ENCODE measurements at places on chromosomes 12 and 14.

DNA sequence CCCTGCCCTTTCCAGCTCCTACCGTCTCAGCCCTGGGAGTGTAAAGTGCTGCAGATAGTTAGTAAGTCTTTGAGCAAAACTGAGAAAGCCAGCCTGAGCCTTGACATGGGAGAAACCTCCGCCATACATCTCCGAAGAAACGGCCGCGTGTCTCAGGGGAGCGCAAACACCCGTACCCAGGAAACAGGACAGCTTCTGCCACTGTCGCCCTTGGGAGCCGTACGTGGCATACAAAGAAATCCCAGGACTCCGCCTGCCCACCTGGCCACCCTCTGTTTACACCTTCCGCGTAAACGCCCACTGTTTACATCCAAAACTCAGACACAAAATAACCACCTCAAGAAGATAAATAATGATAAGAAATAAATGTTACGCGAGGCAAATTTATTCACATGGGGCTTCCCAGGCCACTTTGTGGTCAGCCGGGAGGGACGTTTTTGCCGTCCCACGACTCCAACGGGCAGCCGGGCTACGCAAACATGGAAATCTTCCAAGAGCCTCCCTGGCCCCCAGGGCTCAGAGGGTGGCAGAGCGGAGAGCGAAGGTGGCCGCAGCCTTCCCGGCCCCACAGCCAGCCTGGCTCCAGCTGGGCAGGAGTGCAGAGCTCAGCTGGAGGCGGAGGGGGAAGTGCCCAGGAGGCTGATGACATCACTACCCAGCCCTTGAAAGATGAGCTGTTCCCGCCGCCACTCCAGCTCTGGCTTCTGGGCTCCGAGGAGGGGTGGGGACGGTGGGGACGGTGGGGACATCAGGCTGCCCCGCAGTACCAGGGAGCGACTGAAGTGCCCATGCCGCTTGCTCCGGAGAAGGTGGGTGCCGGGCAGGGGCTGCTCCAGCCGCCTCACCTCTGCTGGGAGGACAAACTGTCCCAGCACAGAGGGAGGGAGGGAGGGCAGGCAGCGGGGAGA lies at the start of gene BDKRB2:
Gene BDKRB2, plus strand, starts transcription at position 689 of the 908 bp plus-strand sequence. CDS start 32,269 bp downstream, outside the sequence.
- DNase-seq, result no peak

- no peak for DNase-seq
Observed at GRCh38 chr14:47148686-47149085, 497.1 kb upstream of the RPL10L start.

DNA sequence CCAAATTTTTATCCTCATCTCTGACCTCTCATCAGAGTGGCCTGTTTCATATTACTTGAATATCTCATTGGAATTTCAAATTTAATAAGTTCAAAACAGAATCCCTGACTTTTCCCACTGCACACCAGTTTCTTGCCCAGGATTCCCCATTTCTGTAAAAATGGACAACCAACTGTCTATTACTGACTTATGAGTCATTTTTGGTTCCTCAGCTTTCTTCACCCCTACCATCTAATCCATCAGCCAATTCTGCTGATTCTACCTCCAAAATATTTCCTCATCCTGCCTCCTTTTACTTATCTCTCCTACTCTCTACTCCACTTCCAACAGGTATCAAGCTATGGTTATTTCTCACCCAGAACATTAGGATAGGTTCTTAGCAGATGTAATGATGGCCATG lies 44.2 kb downstream of the TMX1 start:
- no peak for DNase-seq

DNA sequence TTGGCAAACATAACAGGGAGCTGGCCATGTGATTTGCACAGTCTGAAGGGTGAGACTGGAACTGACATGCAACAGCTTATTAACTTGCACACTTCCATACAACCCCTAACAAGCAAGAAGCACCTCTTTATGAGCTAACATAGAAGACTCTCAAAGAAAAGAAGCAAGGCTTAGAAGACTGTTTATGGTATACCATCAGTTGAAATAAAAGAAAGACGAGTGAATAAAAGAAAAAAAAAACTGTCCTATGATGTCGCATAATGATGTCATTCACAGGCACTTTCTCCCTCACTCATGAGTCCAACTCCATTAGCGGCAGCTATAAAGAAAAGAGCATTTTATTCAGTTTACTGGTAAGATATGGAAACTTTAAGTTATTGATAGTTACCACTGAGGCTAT lies 3.3 kb upstream of the MDM1 start:
- no peak for DNase-seq

GRCh38 chr12:121214855-121215745 lies 5.2 kb downstream of the P2RX4 start:
- DNase-seq, result no peak

- no peak for DNase-seq
Observed at GRCh38 chr12:25712169-25712568, 159.1 kb upstream of the LMNTD1 start.

- DNase-seq, result no peak
Observed at GRCh38 chr14:68695326-68695768, 97.5 kb downstream of the ZFP36L1 start.

GRCh38 chr12:56046027-56046780 lies 4.5 kb downstream of the RPS26 start:
- DNase-seq, result no peak

DNA sequence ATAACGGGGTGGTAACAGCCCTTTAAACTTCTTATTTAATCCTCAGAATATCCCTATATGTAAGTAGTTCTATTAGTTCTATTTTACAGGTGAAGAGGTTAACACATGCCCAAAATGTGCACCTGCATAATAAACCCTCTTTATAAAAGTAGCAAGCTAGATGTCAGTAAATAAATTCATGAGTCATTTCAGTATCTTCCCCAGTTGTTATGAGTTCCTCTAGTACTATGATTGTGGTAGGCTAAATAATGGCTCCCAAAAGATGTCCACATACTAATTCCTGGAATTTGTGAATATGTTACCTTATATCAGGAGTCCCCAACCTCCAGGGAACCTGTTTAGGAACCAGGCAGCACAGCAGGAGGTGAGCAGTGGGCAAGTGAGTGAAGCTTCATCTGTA lies 106.5 kb downstream of the TMTC3 start:
- no peak for DNase-seq

- DNase-seq, result no peak
Observed at GRCh38 chr14:59207506-59207933, 19.1 kb downstream of the DAAM1 start.

- DNase-seq, result no peak
Observed at GRCh38 chr12:72256725-72257124, 15.4 kb upstream of the TRHDE start.

GRCh38 chr14:29804481-29805266 lies 123.0 kb downstream of the PRKD1 start:
- DNase-seq, result no peak

- DNase-seq, result no peak
Observed at GRCh38 chr12:64672925-64673409, 62.7 kb downstream of the RASSF3 start.

DNA sequence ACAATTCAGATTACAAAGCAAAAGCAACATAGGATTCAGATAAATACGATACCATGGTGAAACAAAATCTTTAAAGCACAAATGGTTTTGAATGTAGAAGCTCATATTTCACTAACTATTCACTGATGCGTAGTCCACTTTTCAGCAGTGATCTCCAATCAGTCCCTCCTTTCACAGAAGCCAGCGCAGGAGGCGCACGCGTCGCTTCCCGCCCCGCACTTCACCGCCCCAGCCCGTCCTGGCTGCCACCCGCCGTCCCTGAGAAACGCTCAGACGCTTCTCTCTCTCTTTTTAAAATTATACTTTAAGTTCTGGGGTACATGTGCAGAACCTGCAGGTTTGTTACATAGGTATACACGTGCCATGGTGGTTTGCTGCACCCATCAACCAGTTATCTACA lies 19.8 kb upstream of the CHFR start:
- no peak for DNase-seq

DNA sequence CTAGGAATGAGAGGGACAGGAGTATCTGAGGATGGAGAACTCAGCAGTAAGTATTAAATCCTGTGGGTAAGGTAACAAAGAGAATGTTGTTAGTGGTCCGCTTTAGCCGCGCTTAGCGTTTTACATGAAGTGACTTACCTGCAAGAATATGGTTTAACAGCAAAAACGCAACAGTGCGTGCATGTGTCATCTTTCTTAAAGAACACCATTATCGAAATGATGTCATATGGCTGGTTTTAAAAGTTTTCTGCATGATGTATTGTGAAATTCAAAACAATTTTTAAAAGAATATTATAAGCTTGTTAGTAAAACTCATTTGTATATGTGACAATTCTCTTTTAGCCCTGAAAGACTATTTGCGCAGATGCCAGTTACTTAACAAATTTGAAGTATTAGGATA lies 1.7 kb downstream of the LEMD3 start:
- no peak for DNase-seq

GRCh38 chr12:80513211-80513610 lies 69.2 kb downstream of the PTPRQ start:
- DNase-seq, result no peak

DNA sequence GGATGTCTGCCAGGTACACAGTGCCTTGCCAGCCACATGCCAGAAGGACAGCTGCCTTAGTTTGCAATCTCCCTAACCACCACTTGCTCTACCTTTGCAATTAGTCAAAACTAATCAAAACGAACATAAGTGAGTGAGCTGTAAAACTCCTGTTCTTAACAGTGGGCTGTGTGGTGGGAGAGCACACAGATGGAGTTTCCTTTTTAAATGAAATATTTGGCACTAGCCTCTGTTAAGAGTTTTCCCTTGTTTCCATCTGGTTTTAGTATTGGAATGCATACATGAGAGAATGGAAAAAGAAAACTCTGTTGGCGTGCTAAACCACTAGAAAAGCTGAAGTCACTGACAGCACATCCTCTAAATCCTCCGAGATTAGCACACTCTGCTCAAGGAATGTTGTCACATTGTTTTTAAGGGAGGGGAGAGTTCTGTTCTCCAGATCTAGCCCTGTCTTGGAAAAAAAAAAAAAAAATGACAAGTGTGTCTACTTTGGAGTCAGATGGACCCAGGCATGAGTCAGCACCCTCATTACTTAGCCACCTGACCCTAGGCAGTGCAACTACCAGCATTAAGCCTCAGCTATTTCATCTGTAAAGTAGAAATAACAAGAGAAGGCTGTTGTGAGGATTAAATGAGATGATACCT lies 83.9 kb downstream of the STXBP6 start:
- DNase-seq, result no peak

- DNase-seq, result no peak
Observed at GRCh38 chr14:100587086-100587762, at the start of gene BEGAIN. TSS of gene BEGAIN (minus strand) at chr14:100587417. CDS start at chr14:100587290, 127 bp downstream.

GRCh38 chr14:77309131-77309530 lies 11.6 kb downstream of the POMT2 start:
- no peak for DNase-seq

DNA sequence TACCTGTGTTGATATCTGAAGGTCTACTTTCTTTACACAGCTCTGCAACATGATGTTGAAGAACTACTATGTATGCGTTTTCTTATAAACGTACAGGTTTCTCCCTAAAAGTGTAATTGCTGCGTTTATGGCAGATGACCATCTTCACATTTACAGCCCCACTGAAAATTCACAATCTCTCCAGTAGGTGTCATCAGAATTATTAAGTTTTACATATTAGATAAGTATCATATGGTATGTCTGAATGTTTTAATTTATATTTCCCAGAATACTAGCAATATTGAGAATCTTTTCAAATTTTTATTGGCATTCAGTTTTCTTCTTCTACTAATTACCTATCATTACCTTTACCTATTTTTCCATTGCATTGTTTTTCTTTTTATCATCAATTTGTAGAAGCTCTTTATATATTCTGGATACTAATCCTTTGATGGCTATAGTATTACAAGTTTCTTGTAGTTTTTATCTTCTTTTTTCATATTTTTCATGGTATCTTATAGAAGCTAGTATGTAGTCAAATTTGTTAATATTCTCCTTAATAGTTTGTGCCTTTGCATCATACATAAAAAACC lies 123.5 kb downstream of the CAPZA3 start:
- DNase-seq, result no peak

Data from stimulated activated CD8-positive, alpha-beta memory T cell treated with anti-CD3 and anti-CD28 coated beads, Interleukin-7, amount 100 ng/mL, for 24 hours (primary cell).